ENCODE measurements at places on chromosomes 2 and 18. TPM values are rescaled to one million over a fixed set of nuclear protein-coding genes. Genes with fewer than 3 reads are reported as not detected.

- H3K27ac ChIP-seq, result no peak overlapping the region
- H3K36me3 ChIP-seq, result no peaks in the 10 kb centered on the region
- no peaks in the 10 kb centered on the region for H3K4me1 ChIP-seq
- no peaks in the 10 kb centered on the region for H3K27me3 ChIP-seq
Observed at GRCh38 chr2:10500601-10501361, 52.7 kb upstream of the ODC1 start.

GRCh38 chr2:33984131-33984530 is 385.0 kb upstream of the FAM98A start:
- H3K36me3 ChIP-seq, result no peaks in the 10 kb centered on the region
- H3K4me3 ChIP-seq, result no peak overlapping the region
- DNase-seq, result no peak
- no peaks in the 10 kb centered on the region for H3K27me3 ChIP-seq
- no peak overlapping the region for H3K27ac ChIP-seq

DNA sequence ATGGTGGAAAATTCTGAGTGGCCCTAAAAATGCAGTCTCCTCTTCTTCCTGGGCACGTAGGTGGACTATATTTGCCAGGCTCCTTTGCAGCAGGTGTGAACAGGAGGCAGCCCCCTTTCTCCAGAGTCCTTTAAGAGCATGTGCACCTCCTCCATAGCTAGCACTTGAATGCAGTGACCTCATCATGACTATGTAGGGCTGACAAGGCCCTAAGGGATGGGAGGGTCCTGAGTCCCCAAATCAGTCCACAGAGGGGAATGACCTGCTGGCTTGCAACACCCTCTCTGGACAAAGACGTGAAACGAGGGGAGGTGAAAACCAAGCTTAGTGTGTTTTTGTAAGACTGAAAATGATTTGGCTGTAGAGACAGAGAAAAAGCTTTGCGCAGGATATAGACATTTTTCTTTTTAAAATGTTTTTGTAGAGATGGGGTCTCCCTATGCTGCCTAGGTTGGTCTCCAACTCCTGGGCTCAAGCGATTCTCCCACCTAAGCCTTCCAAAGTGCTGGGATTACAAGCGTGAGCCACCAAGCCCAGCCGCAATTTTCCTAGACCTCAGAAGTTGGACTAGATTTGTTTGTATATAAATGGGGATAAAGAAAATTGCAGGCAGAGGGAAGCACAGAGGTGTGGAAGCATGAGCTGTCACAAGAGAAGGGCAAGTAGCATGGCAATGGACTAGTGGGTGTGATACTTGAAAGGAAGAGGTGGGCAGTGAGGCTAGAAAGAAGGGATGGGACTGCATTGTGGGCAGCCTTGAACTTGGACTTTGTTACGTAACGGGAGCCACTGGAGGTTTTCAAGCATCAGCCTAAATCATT is 28.8 kb downstream of the LONRF2 start:
- no peak for DNase-seq
- H3K27ac ChIP-seq, result peak overlapping the region; percentile 83
- no peak overlapping the region for H3K4me3 ChIP-seq
- no peaks in the 10 kb centered on the region for H3K27me3 ChIP-seq

DNA sequence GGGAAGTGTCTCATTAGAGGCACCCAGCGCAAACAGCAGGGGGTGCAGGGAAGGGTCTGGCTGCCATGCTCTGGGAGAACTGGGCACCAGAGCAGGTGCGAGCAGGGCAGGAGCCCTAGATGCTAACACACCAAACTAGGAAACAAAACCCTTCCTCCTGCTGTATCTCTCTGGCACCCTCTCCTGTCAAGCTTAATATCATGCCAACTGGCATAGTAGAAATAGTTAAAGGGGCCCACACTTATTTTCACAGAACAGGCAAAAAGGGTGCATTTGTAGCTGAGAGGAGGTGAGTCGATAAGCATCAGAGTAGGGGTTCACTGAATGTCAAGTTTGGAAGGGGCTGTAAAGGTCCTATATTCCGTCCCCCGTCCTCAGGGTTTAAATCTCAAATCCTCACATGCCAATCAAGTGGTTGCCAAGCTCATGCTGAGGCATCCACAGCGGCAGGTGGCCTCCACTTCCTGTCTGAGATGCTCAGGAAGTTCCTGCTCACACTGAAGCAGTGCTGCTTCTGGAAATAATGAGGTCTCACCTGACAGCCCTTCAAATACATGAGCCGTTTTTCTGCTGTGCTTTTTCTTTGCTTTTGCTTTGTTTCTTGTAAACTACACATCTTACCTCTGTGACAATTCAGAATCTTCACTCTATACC is 14.9 kb upstream of the ACKR3 start:
- H3K4me1 ChIP-seq, result no peaks in the 10 kb centered on the region
- H3K27ac ChIP-seq, result no peak overlapping the region
- no peak for DNase-seq

DNA sequence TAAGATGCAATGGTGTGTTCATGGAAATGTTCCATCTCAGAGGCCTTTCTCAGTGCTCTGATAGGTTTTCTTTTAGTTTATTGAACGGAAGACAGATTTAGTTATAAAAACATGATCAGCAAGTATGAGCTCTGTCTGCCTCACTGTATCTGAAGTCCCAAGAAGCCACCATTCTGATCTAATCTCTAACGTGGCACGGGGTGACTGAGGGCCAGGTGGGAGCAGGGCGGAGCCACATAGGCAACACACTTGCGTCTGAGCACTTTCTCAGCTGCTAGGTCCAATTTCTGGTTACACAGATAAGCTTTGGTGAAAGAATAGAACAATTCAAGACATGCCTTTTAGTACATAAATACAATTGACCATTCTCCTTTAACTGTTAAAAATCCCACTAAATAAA is 60.4 kb downstream of the SNTG2 start:
- no peaks in the 10 kb centered on the region for H3K4me1 ChIP-seq
- DNase-seq, result no peak
- H3K27ac ChIP-seq, result no peak overlapping the region
- no peaks in the 10 kb centered on the region for H3K27me3 ChIP-seq

DNA sequence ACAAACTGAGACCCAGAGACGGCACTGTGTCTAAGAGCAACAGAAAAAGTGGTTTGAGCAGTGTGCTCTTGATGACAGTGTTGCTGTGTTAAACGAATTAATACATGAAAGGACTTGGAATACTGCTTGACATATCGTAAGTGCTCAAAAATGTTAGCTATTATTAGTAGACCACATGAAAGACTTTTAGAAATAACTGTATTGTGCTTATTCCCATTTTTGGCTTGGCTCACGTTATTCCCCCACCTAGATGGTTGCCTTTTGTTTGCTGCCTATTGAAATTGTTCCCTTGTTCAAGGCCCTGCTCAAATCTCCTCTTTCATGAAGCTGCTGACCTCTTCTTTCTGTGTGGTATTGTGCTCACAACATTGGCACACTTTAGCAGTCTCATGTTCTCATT is 27.8 kb upstream of the C2orf74 start:
- H3K4me1 ChIP-seq, result no peaks in the 10 kb centered on the region
- DNase-seq, result no peak
- H3K36me3 ChIP-seq, result no peaks in the 10 kb centered on the region
- H3K27ac ChIP-seq, result no peak overlapping the region
- H3K4me3 ChIP-seq, result no peak overlapping the region

- H3K27ac ChIP-seq, result no peak overlapping the region
- H3K4me3 ChIP-seq, result no peak overlapping the region
- no peaks in the 10 kb centered on the region for H3K27me3 ChIP-seq
- no peak for DNase-seq
- H3K4me1 ChIP-seq, result no peaks in the 10 kb centered on the region
Observed at GRCh38 chr2:241570961-241571581, 12.5 kb downstream of the BOK start.

- H3K4me1 ChIP-seq, result no peaks in the 10 kb centered on the region
- DNase-seq, result no peak
- H3K36me3 ChIP-seq, result no peaks in the 10 kb centered on the region
Observed at GRCh38 chr2:233247744-233248143, 3.7 kb upstream of the ATG16L1 start.

- H3K4me1 ChIP-seq, result no peaks in the 10 kb centered on the region
- no peak for DNase-seq
- no peaks in the 10 kb centered on the region for H3K36me3 ChIP-seq
- H3K4me3 ChIP-seq, result no peak overlapping the region
- no peak overlapping the region for H3K27ac ChIP-seq
Observed at GRCh38 chr2:62966991-62967390, 83.6 kb upstream of the OTX1 start.

- no peaks in the 10 kb centered on the region for H3K4me1 ChIP-seq
- H3K4me3 ChIP-seq, result no peak overlapping the region
- no peaks in the 10 kb centered on the region for H3K36me3 ChIP-seq
- DNase-seq, result no peak
- no peak overlapping the region for H3K27ac ChIP-seq
Observed at GRCh38 chr2:238498188-238498587, 71.5 kb downstream of the ASB1 start.

DNA sequence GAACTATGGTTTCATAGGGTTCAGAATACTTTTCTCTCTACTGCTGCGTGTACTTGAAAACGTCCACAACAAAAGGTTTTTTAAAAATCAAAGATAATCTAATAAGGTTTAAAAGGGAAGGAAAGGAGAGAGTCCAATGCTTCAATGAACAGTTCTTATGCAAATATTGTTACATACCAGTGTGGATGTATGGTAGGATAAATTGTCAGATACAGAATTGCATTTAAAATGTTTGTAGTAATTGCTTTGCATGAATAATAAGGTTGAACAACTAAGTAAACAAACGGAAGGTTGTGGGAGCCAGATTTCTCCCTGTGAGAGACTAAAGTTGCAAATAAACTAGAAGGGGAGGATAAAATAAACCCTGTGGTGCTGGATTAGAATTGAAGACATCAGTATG is 53.8 kb upstream of the RBBP8 start:
- no peak for DNase-seq
- H3K4me1 ChIP-seq, result no peaks in the 10 kb centered on the region
- H3K27ac ChIP-seq, result no peak overlapping the region
- no peaks in the 10 kb centered on the region for H3K36me3 ChIP-seq
- H3K27me3 ChIP-seq, result no peaks in the 10 kb centered on the region

DNA sequence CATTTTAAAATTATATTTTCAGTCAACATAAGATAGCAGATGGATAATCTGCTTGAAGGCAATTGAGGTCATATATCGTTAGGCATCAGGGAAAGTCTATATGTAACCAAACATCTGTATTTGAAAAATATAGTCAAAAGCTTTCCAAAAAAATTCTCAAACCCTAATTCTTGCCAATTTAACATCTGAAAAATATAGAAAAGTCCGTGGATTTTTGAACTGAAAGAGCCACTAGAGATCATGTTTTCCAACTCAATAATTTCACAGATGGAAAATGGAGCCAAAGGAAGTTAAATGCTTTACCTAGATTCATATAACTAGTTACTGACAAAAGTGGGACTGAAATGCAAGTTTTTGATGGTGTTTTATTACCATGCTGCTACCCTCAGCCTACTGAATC is 185.1 kb upstream of the ZNF804A start:
- H3K4me1 ChIP-seq, result no peaks in the 10 kb centered on the region
- H3K36me3 ChIP-seq, result no peaks in the 10 kb centered on the region
- no peak for DNase-seq
- no peak overlapping the region for H3K27ac ChIP-seq

DNA sequence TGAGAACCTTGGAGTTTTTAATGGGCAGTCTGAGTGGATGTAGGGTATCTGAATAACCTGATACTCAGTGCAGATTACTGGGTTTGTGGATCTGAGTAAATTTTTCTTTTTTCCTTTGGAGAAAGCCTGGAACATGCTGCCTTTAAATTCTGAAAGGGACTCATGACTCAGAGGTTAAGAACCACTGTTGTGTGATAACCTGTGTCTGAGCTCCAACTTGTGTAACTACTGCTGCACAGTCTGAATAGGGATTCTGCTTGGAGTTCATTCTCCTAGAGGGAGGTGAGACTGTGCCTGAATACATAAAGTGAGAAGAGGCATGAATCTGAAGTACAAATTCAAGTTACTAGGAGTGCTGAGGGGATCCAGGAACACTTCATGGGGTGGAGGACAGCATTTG is 36.2 kb downstream of the KDM3A start:
- no peak overlapping the region for H3K27ac ChIP-seq
- H3K4me1 ChIP-seq, result peaks cover 18% of the 10 kb centered on the region
- no peaks in the 10 kb centered on the region for H3K36me3 ChIP-seq
- DNase-seq, result no peak

- H3K27ac ChIP-seq, result no peak overlapping the region
- no peaks in the 10 kb centered on the region for H3K27me3 ChIP-seq
Observed at GRCh38 chr2:126838716-126838985, 60.0 kb upstream of the TEX51 start.

DNA sequence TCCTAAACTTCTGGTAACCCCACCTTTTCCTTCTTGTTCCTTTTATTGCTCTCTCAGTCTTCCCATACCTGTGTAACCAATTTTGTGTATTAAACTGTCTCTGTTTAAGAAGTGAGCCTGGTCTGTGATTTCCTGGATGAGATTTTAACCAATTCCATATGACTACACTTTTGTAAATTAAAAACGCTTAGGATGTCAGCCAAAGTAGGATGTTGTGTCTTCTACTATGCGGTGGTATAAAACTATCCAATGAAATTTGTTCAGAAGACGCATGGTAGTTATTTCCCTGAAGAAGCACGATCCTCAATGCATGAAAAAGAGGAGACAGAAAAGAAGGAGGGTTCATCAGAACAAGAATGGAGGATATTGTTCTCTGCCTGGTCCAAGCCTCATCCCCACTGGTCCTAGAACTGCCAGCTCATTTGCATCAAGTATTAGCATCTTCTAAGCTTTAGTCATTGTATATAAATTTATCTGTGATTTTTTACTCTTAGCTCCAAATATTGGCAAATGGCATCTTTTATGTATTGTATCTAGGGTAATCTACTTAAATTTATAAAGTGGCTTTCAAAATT is 127.4 kb downstream of the TGIF1 start:
- no peaks in the 10 kb centered on the region for H3K27me3 ChIP-seq
- no peaks in the 10 kb centered on the region for H3K36me3 ChIP-seq
- DNase-seq, result no peak
- no peak overlapping the region for H3K4me3 ChIP-seq
- H3K27ac ChIP-seq, result no peak overlapping the region

DNA sequence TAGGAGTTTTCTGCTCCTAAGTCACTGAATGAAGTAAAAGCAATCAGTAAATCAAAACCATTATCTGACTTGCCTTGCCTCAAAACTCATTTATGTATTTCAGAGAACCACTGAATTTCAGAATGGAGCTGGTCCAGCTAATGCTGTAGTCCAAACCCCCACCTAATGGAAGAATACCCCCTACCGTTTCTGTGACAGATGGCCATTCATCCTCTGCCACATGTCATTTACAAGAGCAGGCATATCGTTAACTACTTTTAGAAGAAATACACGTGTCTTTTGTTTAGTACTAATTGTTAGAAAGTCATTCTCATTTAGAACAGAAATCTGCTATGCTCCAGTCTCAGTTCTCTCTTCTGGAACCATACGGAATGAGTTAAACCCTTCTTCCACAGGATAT is 12.8 kb upstream of the GALNT5 start:
- H3K27ac ChIP-seq, result no peak overlapping the region
- no peak for DNase-seq
- H3K27me3 ChIP-seq, result no peaks in the 10 kb centered on the region
- H3K4me3 ChIP-seq, result no peak overlapping the region
- no peaks in the 10 kb centered on the region for H3K36me3 ChIP-seq
- no peaks in the 10 kb centered on the region for H3K4me1 ChIP-seq

CYP26B1 gene
- 4.0 TPM for total RNA-seq

MALL gene
- total RNA-seq, result 1.9 TPM

GALNT5 gene
- total RNA-seq, result not detected

ASB18 gene
- not detected for total RNA-seq

ADCYAP1 gene
- not detected for total RNA-seq

FARSB gene
- total RNA-seq, result 21.0 TPM

CFAP65 gene
- 2.0 TPM for total RNA-seq
